ENCODE measurements at places on chromosomes 1 and 21.

DNA sequence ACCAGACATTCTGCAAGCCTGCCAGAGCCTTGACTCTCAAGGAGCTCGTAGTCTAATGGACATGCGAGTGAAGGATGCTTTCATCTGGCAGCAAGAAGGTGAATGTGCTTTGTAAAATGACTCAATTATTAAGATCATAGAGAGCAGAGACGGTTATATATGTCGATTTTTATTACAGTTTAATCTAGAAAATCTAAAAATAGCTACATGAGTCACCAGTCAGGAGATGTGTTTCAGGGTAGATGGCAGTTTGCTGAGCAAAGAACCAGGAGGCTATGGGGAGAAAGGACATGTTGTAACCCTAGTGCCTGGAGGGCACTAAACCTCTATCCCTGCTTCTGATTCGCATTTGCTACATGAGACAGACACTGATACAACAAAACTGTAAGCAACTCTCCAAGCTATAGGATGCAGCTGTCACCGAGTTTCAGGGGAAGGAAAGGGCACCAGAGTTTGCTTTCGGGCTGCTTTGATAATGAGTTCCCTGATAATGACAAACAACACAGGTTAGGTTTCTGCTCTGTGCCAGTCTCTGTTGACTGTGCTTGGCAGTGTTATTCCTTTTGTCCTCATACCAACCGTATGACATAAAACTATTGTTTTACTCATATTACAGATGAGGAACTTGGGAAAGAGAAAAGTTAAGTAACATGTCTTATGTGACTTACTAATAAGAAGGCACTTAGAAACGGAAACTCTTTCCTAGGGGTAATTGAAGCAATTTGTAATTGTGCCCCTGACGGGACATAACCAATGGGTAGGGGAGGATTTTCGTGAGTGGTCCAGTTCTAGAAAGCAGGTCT is 43.2 kb downstream of the C1orf198 start:
- no peak for DNase-seq

DNA sequence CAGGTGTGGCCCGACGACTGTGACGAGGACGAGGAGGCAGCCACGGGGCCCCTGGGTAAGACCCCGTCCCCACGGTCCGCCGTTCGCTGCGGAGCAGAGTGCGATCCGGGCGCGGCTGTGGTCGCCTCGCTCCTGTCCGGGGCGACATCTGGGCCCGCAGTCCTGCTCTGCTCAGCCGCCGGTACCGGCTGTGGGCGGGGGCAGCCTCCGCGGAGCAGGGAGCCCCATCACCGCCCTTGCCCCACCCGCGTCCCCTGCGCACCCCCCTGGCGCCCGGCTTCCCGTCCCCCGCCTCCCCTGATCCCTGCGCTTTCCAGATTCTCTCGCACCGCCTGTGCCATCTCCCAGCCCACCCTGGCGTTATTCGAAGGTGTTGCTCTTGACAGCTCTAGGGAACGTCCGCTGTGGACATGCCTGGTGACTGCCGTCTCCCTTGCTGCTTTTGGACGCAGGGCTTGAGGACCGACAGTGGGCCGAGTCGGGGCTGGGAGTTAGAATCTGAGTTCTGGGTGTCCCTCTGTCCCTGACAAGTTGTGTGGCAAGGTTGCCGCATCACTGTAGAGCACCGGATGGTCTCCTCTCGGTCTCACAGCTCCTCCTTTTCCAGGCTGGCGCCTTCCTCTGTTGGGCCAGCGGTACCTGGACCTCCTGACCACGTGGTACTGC is 596 bp downstream of the TOR3A start:
- peak; percentile 34 for DNase-seq

DNA sequence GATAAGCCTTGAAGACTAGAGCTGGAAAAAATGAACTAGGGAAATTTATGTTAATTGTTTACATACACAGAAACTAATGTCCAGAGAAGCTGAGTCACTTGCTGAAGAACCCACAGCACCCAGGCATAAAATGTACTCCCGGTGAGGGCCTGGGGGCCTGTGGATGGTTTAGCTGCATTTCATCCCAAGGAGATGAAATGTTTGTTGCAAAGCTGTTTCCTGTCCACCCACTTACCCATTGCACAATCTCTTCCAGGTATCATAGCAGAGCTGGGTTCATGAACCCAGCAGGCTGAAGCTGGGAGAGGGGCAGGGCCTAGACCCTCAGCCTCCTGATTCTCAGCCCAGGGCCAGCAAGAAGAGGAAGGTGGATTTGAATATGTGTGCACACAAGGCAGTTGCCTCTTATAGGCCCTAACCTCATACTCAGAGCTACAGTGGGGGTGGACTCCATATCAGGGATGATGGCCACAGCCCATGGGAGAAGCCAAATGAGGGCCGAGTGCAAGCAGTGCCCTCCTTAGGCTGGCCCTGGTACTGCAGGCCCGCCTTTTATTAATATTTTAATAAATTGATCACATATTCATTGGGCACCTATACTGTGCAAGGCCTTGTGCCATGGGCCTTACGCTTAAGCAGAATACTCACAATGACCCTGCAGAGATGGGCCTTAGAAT is 110.8 kb downstream of the LACTBL1 start:
- DNase-seq, result no peak

DNA sequence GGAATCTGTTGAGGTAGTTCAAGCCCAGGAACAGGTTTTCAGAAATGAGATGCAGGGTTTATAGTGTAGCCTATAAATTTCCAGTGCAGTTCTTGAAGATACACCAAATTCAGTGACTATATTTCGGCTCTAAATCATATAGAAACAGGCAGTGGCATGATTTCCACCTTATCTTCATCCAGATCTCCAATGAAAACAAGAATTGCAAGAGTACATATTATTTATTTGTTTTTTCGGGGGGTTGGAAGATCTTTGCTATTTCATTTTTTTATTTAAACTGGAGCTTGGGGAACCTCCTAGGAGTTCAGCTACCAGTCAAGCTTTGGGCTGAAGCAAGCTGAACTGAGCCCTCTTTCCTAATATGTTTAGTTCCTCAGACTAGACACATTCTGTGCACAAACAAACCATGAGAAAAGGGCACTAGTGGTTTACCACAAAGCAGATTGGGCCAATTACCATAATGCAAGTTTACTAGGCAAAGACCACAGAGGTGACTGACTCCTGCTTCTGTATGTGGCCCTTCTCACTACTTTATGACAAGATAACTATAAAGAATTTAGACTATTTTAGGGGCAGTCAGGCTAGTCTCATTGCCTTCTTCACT is 68.5 kb downstream of the RGS2 start:
- no peak for DNase-seq

GRCh38 chr1:10271869-10272268 is 61.5 kb downstream of the KIF1B start:
- DNase-seq, result no peak

DNA sequence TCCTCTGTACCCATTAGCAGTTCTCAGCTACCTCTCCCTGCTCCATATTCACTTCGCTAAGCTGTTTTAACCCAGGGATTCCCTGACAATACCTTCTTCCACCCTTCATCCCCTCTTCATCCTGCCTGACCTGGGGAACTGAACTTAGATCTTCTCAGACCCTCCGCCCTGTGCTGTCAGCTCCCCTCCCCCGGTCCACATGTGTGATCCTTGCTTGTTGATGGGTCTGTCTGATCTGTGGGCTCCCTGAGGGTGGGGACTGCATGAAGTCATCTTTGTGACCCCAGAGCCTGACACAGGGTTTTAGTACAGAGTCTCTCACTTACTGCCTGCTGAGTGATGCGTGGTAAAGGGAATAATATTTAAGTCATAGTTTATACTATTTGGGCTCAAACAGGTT is 11.8 kb downstream of the CHAF1B start:
- no peak for DNase-seq

DNA sequence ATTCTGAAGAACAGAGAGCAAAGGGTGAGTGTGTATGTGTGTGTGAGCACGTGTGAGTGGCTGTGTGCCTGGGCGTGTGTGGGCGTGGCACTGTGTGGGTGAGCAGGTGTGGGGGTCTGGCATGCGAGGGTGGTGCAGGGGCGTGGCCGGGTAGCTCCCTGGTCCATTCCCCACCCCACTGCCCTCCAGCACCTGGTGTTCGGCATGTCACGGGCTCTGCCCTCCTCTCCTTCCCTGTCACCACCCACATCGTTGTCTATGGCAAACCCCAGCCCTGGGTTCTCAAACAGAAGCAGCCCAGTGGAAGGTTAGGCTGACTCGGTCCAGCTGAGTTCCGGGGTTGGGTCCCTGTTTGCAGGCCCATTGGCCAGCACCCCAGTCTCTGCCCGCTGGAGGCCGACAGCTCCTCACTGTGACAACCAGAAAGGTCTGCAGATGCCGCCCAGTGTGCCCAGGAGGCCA is 39.8 kb downstream of the UBE2G2 start:
- DNase-seq, result no peak

DNA sequence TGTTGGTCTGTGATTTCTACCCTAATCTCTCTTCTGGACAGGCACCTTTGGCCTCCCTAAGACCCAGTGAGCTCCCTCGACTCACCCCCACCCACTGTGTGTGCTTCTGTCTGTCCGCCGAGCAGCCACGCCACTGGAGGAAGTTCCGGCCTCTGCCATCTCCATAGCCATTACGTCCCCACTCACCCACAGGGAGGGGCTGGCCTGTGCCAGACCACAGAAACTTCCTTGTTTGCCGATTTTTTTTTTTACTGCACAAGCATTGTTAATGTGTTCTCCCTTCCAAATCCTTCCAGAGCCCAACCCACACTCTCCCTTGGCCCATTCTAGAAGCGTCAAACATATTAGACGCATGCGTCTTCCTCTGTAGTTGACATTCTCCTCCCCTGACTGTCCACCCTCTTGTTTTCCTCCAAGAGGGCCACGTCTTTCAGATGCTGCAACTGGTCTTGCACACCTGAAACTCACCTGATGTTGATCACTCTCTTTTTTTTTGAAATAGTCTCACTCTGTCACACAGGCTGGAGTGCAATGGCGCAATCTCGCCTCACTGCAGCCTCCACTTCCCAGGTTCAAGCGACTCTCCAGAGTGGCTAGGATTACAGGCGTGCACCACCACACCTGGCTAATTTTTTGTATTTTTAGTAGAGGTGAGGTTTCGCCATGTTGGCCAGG is 72.3 kb downstream of the EVA1C start:
- no peak for DNase-seq

DNA sequence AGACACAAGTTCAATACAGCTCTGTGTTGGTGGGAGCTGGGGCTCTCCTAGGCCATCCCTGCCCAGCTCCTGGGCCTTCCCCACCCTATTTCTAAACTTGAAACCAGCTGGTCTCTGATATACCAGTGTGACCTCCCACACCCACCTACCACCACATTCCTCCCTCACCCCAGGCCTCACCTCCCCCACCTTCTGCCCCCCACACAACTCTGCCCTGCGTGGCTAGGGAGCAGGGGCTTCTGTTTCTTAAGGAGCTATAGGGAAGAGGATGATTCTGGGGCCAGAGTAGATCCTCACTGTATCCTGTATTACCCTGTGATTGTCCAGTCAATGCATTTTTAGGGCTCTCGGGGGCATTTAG is 16.5 kb downstream of the NES start:
- no peak for DNase-seq

GRCh38 chr1:31523012-31523411 is 53.3 kb upstream of the TINAGL1 start:
- DNase-seq, result no peak

GRCh38 chr1:87833166-87833565 is 504.5 kb downstream of the LMO4 start:
- no peak for DNase-seq

- DNase-seq, result peak; percentile 34
Measured at GRCh38 chr1:37513795-37514349, 694 bp downstream of the MEAF6 start.

GRCh38 chr1:205240569-205240968 is 12.8 kb downstream of the TMCC2 start:
- DNase-seq, result no peak

DNA sequence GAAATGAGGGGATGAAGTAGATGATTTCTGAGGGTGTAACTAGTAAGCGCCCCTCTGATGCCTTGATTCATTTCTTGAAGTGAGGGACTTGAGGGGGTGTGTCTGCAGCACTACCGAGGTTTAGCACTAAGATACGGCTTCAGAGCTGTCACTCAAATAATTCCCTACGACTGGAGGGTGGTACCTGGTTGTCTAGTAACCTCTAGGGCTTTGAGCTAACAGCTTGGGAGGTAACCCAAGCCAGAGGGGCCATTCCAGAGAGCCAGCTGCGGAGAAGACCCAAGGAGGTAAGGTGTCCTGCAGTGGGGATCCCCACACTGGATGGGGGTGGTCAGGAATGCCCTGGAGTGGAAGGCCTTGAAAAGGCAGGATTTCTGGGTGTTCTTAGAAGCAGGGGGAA is at the start of gene TTC24:
TTC24 (plus strand) TSS at position 252 of the 400 bp plus-strand sequence. CDS start 1,642 bp downstream, outside the sequence.
- no peak for DNase-seq

- DNase-seq, result no peak
Measured at GRCh38 chr1:211095381-211095780, 38.6 kb downstream of the KCNH1 start.

- no peak for DNase-seq
Measured at GRCh38 chr1:6100861-6101783, 55.4 kb downstream of the KCNAB2 start.

- DNase-seq, result no peak
Measured at GRCh38 chr1:108718927-108719655, 6.4 kb downstream of the FNDC7 start.

DNA sequence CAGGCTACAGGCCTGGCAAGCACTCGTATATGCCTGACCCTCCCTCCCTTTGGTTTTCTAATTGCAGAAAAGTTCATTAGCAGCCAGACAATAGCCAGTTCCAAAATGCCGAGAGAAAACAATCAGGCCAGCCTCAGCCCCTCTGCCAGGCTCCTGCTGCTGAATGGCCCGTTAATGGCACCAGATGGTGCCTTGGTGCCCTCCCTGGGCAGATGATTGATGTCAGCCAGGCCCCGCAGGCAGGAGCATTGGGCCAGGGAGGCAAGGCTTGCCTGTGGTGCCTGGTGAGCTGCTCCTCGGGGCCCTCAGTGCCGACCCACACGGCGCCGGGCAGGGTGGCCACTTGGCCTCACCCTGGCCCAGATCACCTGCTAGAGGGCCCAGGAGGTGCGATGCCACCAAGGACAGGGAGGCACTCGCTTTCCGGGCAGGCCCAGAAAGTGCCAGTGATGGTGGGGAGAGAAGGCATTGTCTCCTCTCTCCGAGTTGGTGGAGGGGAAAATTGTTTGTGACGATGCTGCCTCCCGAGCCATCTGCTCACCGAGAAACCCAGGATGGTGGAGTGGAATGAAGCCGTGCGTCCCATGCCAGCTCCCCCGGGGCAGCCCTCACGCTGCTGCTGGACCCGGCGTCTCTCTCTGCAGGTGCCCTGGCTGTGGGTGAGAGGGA is 28.1 kb downstream of the QSOX1 start:
- DNase-seq, result no peak

- DNase-seq, result no peak
Measured at GRCh38 chr1:192668409-192668983, 32.5 kb downstream of the RGS13 start.

DNA sequence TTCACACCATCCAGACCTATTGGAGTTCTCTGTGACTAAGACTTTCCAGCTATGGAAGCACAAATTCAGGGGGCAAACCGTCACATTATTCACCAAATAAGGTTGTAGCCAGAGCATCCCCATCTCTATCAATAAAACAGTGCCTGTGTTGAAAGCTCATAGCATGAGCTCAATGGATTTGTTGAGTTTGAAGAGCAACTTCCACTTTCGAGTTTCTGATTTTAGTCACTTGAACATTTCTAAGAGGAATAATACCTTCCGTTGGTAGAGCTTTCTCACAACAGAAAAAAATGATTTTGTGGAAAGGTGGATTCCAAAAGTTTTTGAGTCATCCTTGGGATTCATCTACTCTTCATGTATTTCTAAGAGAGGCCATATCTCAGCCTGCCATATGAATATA is 13.0 kb upstream of the ELAVL4 start:
- no peak for DNase-seq

All from CD4-positive, alpha-beta memory T cell (primary cell).